ENCODE measurements at places on chromosomes 11 and 22. TPM values are rescaled to one million over a fixed set of nuclear protein-coding genes. Genes with fewer than 3 reads are reported as not detected.

DNA sequence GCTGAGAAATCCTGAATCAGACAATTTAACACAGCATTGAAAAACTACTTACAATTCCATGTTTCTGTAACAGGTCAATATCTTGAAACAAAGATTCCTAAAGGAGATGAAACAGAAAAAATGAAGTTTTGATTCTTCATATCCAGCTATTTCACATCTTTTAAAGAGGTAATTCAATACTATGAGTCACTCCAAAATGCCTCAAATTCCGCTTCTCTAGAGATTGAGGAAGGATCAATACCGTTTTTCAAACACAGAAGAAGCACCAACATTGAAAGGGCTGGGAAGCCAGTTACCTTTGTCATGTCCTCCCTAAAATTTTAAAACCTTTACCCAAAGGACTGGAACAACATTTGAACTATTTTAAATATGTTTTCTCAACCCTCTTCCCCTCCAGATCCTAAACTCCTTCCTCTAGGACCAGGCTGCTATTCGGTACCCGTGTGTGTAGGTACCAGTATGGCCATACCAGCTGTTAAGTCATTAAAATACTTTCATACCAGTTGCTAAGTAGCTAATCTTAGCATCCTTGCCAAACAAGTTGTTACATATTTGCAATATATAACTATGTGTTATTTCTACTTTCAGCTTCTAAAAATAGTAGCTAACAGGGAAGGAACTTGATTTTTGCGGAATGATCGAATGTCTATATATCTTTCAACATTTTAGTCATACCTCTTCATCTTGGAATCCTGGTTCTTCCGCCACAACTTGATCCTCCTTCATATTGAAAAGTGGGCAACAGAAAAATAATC, 2.3 kb downstream of the DMC1 start:
- peaks cover 13% of the 10 kb centered on the region for H3K4me1 ChIP-seq
- no peak overlapping the region for H3K4me3 ChIP-seq
- no peaks in the 10 kb centered on the region for H3K27me3 ChIP-seq
- H3K36me3 ChIP-seq: no peaks in the 10 kb centered on the region
- no peak overlapping the region for H3K27ac ChIP-seq
- DNase-seq: no peak

DNA sequence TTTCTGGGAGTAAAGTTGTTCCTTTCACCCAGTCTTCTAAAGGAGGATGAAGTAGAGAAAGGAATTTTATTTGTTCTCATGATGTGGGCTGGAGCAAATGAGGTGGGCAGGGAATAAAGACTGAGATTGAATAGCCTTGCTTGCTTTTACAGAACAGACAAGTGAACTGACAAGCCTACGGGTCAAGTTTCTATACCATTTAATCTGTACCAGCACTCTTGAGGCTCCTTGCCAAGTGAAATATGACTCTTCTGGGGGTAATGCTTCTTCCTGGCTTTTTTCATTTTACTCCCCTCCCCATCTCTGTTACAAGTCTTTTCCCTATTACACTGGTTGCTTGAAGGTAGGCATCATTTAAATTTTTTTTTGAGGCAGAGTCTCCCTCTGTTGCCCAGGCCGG, 54.8 kb downstream of the CSTPP1 start:
- H3K27ac ChIP-seq: no peak overlapping the region
- no peak for DNase-seq
- no peaks in the 10 kb centered on the region for H3K27me3 ChIP-seq
- H3K4me1 ChIP-seq: no peaks in the 10 kb centered on the region
- H3K4me3 ChIP-seq: no peak overlapping the region
- no peaks in the 10 kb centered on the region for H3K36me3 ChIP-seq

- no peak for DNase-seq
- no peaks in the 10 kb centered on the region for H3K4me1 ChIP-seq
- no peaks in the 10 kb centered on the region for H3K27me3 ChIP-seq
- H3K27ac ChIP-seq: no peak overlapping the region
- no peaks in the 10 kb centered on the region for H3K36me3 ChIP-seq
Measured at GRCh38 chr11:31786996-31787685, 24.0 kb downstream of the PAX6 start.

DNA sequence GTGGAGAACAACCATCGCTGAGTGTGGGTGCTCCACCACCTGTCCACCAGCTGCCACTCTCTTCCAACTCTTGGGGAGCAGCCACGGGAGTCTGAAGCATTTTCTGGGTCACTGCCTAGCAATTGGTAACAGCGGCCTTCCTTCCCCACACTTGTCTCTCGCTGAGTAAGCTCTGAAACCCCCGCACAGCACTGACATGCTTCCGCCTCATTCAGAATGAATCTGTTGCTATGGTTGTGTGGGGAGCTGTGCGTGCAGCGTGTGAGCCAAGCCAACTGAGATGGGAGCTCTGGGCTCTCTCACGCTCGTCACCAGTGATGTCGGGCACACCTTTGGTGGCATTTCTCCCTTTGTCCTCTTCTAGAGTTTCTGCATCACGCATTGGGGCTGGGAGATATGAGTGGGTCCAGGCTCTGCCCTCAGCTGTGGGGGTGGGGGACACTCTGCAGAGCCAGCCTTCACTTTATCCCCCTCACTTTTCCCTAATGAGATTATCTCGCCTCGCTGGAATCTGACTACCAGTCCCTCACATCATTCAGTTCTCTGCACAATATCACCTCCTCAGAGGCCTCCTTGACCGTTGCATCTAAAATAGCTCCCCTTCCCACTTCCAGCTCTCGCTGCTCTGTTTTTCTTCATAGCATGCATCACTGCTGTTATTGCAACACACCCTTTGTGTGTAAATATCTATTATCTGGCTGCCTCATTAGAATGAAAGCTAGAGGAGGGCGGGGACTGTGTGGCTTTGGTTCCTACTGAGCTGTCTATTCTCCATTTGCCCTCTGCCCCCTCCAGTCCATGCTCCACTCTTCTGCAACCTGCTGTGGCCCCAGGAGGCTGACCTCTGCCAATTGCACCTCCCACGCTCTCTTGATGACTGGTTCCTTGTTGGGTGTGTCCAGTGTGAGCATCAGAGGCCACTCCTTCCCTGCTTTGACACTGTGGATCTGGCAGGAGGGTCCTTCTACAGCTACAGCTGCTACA, 569.9 kb upstream of the CADM1 start:
- no peak overlapping the region for H3K4me3 ChIP-seq
- H3K27ac ChIP-seq: no peak overlapping the region
- no peaks in the 10 kb centered on the region for H3K36me3 ChIP-seq
- peaks cover 10% of the 10 kb centered on the region for H3K27me3 ChIP-seq

GRCh38 chr22:25697181-25697664, 44.8 kb upstream of the MYO18B start:
- DNase-seq: no peak
- no peaks in the 10 kb centered on the region for H3K27me3 ChIP-seq
- no peaks in the 10 kb centered on the region for H3K36me3 ChIP-seq
- H3K27ac ChIP-seq: no peak overlapping the region

The FAM83F gene
- not detected for total RNA-seq

DNA sequence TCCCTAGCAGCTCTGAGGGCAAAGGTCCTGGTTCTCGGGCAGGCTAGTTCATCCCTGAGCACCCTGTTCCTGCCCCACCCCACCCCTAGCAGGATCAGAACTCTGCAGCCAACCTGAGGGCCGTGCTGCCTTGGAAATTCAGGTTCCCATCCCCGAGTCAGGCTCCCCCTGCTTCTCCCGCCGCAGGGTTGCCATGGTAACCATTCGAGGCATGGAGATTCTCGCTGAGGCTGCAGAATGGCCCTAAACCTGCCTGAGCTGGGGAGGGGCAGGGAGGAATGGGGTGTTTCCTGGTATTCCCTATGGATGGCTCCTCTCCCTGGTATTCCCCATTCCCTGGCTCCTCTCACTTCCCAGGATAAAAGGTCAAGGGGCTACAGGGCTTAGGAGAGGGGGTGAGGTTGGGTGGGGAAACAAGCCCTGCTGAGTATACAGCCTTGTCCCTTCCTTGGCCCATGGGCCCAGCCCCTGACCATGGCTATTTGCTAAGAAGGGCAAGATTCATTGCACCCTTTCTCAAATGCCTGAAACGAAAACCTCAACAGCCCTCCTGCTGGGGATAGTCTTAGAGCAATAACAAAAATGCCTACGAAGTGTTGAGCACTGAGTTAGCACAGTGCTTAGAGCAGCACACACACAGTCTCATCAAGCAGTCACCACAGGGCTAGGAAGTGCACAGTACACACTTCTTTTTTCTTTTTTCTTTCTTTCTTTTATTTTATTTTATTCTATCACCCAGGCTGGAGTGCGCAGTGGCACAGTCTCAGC, 58.7 kb downstream of the CHST1 start:
- no peaks in the 10 kb centered on the region for H3K36me3 ChIP-seq
- H3K4me1 ChIP-seq: no peaks in the 10 kb centered on the region
- no peak overlapping the region for H3K4me3 ChIP-seq
- DNase-seq: no peak

All from HepG2 (cell line).